Activated gamma-delta T cell (primary cell): ENCODE measurements at places on chromosomes 5 and 9.

DNA sequence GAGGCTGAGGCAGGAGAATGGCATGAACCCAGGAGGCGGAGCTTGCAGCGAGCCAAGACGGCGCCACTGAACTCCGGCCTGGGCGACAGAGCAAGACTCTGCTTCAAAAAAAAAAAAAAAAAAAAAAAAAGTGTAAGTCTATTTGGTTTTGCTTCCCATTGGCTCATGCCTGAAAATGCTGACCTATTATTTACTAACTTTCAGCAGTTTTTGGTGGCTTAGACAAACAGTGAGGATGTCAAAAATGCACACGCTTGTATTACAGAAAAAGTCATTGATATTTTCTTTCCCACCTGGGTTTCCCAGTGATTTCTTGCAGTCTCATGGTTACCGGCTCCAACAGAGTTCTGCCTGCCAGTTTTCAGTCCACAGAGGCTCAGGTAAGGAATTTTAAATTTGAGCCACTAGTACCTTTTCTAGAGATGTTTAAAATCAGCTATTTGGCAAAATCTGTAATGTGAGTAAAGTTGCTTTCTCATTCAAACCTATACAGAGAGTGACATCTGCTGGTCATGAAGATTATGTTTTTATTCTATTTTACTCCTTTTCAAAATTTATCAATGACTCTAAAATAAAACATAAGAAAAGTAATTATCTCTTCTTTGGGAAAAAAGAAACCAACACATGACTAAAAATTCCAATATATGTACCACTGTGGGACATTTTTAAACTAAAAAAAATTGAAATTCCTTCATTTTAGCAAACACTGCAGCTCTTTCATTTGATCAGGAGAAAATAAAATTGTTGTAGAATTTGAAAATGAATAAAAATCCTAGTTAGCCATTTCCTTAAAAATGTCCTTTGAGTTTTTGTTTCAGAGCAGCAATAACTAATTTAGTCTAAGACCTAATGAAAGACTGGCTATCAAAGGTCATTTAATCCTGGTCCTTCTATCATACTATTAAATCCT lies 8.8 kb downstream of the FAM200C start:
- DNase-seq, result no peak

DNA sequence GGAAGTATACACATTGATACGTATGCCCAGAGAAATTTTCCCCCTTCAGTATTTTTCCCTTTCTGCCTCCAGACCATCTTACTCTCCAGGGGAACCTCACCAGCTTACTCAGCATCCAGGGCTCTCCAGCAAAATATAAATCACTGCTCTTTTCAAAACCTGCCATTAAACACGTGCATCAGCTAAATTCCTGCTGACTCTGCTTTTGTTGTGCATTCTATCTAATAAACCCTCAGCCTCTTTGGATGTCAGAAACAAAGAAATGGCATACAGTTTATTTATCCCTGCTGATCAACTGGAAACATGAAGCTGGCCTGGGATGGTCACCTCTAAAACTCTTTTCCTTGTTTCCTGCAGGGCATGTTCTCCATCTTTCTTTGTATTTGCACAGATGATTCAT lies 126.8 kb downstream of the TRPM3 start:
- DNase-seq, result no peak

DNA sequence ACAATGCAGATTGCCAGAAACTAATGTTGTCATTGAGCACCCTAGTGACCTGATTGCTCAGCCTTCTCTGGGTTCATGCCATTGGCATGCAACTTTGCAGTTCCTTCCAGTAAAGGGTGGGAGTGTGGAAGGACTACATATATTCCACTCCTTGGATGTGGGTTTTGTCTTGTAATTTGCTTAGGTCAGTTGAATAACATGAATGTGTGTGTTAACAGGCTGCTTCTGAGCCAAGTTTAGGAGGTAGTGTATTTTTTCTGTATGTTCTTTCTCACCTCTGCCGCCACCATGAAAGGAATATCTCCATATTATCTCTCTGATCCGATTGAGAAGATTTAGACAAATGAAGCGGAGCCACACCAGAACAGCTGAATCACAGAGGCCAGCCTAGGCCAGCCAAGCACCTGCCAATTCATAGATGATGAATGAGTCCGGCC lies 1929.6 kb upstream of the CDH6 start:
- no peak for DNase-seq

DNA sequence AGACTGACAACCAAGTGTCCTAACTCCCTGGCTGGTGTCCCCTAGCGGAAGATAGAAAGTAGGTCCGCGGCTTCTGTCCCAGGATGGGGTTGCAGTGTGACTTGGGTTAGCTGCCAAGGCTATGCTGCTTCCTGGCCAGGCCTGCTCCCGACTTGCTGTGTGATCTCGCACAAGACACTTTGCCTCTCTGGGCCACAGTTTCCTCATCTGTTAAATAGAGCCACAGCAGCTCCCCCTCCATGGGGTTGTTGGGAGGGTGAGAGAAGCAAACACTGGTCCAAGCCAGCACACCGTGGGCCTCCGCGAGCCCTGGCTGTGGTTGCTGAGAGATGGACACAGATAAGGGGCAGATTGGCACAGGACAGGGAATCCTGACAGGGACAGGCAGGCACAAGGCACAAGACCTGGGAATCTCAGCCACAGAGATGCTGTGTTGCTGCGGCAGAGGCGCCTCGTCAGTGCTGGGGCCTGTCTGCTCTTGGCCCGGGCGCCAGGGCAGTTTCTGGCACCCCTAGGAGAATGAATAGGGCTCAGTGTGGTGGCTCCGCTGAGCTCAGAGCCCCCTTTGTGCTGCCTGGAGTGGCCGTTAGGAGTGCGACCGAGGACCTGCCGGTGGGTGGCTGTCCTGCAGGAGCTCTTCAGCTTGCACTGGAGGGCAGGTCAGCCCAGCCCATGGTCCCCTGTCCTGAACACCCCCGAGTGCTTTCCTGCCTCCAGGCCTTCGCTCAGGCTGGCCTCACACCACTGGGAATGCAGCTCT lies 1.8 kb upstream of the SH2D3C start:
- no peak for DNase-seq

- DNase-seq, result no peak
Observed at GRCh38 chr5:95939465-95939864, 22.2 kb downstream of the ELL2 start.

- DNase-seq, result no peak
Observed at GRCh38 chr5:174319551-174319950, 274.0 kb downstream of the NSG2 start.

DNA sequence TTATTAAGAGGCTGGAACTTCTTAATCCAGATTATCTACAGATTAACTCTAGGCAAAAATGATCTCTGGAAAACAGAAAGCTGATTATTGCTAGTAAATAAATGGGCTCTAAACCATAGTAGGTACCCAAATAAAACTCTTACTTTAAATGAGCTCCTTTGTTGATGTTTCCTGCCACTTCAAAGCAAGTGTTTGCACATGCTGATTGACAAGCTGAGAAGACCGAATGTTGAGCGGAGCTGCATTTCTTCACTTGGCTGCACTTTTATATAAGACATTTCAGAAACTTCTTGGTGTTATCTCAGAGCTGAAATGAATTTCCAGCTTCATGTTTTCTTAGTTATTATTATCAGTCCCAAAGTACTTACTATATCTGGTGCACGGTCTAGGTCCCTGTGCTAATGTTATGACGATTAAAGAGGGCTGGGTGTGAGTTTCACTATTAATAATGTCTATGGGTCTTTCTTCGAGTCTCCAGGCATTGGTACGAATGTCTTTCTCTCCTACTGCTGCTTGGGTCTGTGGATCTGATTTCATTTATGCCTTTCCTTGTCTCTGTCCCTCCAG lies 58.6 kb upstream of the CTXN3 start:
- no peak for DNase-seq

- DNase-seq, result no peak
Observed at GRCh38 chr9:133088146-133088750, 26.5 kb downstream of the CEL start.

DNA sequence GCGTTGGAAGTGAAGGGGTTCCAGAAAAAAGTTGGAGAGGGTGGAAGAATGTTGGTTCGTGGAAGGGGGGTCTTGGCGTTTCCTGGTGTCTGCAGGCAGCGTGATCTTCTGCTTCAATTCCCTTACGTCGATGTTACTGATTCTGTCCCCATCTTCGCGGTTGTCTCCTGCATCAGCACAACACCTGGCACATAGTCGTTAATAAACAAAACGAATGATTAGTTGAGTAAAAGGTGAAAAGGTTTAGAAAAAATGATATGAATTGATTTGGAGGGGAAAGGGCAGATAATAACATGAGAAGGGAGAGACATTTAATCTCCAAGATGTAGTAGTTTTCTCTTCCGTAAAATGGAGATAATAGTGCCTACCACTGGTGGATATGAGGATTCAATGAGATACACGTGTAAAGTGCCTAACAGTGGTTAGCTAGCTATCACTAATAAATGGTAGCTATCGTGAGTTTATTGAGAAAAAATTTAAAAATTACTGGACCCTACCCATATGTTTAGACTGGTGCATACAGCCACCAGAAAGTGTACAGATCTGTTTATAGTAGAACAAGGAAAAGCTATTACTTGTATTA lies 556 bp downstream of the MTREX start:
- DNase-seq, result no peak
